ENCODE measurements at places on chromosomes 11 and 22. TPM values are rescaled to one million over a fixed set of nuclear protein-coding genes. Genes with fewer than 3 reads are reported as not detected.

Gene FAM180B
- not detected for total RNA-seq

Gene EHF
- 40.5 TPM for total RNA-seq

Gene RAB38
- not detected for total RNA-seq

DNA sequence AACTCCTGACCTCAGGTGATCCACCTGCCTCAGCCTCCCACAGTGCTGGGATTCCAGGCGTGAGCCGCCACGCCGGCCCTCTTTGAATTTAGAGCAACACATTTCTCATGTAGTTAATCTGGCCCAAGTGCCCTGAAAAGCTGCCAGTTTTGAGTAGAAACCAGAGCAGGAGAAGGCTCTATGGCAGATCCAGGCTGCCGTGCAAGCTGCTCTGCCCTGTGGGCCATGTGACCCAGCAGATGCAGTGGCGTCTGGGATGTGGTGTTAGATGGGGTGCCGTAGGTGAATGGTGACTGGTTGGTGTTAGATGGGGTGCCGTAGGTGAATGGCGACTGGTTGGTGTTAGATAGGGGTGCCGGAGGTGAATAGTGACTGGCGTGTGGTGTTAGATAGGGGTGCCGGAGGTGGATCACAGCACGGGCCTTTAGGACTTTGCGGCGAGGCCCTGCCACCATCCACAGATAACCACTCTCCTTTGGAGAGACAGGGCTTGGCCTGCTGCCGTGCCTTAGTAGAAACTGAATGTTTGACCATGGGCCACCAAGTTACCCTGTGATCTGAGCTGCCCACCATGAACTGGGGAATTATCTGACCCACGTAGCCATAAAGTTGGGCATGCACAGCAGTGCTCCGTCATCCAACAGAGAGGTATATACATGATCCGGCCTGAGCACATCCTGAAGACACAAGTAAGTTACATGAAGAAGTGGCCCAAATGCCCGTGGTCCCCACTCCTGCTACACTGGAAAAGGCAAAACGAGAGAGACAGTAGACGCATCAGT is 32.7 kb downstream of the ASCL2 start:
- H3K4me3 ChIP-seq, result no peak overlapping the region
- H3K36me3 ChIP-seq, result no peaks in the 10 kb centered on the region
- no peaks in the 10 kb centered on the region for H3K27me3 ChIP-seq
